Memory B cell (primary cell): ENCODE measurements at places on chromosomes 11 and 22.

- DNase-seq = no peak
These were observed 73.3 kb downstream of the TRIM44 start for GRCh38 chr11:35735903-35736302.

- DNase-seq = no peak
These were observed 13.3 kb upstream of the IL10RA start for GRCh38 chr11:117972629-117973502.

DNA sequence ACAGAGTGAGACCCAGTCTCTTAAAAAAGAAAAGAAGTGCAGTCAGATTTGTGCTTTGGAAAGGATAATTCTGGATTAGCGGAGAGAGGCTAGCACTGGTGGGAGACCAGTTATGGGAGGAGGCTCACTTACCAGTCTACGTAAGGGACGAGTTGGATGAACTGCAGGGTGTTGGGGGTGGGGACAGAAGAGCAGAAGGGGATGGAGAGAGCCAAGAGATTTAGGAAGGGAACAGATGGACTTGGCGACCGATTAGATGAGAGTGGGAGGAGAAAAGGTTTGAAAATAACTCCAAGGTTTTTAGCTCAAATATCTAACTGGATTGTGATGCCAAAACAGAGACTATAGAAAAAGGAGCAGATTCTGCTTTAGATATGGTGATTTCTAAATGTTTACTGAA lies 81.4 kb downstream of the SFI1 start:
- DNase-seq = no peak

- DNase-seq = no peak
These were observed 64.7 kb upstream of the APOA1 start for GRCh38 chr11:116901964-116902688.

DNA sequence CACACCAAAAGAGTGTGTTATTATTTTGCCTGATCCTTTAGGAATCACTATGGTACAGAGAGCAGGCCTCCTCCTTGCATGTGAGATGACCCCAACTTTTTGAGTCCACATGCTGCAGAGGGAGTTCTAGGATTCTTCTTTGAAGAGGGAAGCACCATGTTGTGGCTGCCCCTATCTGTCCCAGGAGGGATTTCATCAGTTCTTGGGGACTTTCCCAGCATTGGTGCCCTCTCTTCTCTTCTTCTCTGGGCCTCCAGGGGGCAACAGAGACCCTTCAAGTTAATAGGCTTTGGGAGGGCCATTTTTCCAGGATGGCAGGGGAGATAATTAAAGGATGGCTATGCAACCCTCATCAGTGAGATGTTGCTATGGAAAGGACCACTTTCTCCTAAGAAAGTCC lies 3.6 kb downstream of the MMP1 start:
- DNase-seq = no peak

- DNase-seq = peak; percentile 77
These were observed 98.4 kb downstream of the VPREB1 start for GRCh38 chr22:22342697-22343580.

- DNase-seq = no peak
These were observed 2.9 kb upstream of the ARFGAP2 start for GRCh38 chr11:47179655-47179991.

- DNase-seq = no peak
These were observed 13.6 kb upstream of the TMEM216 start for GRCh38 chr11:61378713-61379313.

DNA sequence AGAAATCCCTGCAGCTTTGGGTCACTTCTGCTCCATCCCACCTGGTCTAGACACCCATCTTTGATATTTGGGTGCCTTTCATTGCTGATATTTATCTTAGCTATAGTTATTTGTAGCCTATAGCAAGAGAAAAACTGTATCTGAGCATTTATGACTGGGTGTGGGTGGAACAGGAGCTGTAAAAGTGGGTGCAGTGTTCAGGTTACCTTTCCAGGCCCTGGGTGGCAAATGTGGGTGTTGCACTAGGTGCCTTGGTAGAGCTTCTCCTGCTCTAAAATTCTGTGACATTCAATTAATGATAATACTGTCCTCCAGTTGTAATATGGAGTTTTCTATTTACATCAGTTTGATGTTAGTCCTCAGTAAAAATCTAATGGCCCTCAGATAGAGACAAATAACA lies 78.4 kb upstream of the OR4B1 start:
- DNase-seq = no peak

DNA sequence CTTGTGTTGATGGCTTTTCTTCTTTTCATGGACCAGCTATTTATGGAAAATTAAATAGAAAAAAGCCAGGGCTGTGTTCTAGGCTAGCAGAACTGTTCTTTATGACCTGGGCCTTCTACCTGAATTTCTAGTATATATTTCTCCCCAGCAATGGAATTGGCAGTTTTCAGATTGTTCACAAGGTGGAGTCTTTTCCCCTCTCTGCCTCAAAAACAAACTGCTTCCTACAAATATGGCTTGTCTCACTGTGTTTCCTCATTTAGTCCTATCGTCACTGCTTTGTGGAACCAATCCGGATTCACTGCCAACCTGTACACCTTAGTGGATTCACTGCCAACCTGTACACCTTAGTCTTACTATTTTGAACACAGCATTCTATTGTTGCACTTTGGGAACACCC lies 5.0 kb upstream of the APOL5 start:
- no peak for DNase-seq

DNA sequence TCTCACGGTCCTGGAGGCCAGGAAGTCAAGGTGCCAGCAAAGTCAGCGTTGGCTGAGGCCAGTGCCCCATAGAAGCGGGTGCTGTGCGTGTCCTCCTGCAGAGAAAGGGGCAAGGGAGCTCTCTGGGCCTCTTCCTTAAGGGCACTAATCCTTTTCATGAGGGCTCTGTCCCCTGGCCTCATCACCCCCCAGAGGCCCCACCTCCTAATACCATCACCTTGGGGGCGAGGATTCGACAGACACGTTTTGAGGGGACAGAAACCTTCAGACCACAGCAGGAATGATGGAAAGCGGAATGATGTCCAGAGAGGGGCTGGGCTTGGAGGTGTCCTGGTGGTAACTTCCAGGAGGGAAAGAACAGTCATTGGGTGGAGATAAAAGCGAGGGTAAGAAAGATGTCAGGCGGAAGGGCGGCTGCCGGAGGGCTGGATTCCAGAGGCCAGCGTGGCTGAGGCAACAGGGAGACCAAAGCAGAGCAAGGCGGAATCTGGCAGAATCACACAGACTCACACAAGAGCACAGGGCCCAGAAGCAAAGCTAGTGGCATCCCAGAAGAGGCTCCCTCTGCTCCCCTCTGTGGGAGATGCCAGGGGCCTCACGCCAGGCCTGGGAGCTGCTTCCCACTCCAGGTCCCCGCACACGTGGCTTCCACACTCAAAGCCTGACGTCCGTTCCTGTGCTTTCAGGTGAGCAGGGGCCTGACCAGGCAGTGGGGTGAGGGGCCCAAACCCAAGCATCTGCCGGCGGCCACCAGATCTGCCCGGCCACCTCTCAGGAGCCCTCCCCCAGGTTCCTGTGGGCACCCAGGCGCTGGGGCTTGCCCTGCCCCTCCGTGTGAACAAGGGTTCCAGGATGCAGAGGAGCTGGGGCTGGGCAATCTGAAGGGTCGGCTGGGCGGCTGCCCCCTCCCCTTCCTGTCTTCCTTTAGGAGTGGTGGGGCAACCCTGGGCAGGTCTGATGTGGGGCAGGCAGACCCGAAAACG lies 784.5 kb downstream of the BRD1 start:
- no peak for DNase-seq

DNA sequence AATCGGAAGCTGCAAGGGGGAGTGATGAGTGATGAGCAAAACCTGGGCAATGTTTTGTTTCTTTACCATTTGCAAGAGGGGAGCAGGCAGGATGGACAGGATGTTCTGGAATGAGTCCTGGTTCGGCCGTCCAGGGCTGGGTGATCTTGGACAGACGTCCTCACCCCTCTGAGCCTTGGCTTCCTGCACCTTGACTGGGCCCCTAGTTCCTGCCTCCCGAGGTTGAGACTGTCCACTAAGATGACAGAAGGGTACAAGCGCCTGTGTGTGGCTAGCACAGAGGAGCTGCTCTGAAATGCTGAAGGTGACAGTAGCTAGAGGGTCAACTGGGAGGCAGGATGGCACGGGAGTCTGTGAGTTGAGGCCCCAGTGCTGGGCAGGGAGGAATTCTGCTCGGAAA lies 306.2 kb downstream of the MN1 start:
- no peak for DNase-seq

- no peak for DNase-seq
These were observed 131.2 kb downstream of the DLG2 start for GRCh38 chr11:85495918-85496317.
